ENCODE measurements at places on chromosomes 4 and X.

- no peak for DNase-seq
Observed at GRCh38 chr4:17033025-17033767, 134.8 kb upstream of the LDB2 start.

DNA sequence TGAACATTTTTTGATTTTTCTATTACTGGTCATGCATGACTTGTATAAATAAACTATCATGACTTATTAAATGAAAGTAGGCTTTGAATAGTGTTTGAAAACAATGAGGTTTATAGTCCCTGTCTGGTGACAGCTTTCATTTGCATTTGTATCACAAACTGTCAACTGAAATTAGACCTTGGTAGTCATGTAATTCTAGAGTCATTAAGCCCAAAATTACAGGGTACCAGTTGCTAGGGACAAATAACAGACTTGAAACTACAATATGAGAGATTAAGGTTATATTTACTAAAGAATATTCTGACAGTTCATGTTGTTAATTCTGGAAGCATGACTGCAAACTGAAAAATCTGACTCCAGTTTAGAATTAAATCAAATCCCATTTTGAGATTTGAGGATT is 9.2 kb upstream of the VAMP7 start:
- no peak for DNase-seq

DNA sequence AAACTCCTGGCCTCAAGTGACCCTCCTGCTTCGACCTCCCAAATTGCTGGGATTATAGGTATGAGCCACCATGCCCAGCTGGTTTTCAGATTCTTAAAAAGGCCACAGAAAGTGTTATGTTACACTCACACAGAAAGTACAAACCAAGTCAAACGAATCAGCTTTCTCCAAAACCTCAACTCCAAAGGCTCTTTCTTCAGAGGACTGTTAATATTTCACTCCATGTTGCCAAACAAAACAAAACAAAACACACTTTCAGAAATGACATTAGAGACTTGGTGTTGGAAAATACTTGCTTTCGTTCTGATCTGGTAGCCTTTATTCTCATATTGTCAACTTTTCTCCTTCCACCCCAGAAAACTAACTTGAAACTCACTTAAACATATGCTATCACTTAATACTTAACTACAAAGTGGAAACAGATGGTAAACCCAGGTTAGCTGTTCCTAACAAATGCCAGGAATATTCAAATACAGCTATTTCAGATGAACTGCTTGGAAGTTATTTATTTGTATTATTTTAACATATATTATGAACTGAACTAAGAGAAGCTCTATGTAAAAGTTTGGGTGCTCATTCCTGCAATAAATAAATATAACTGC is 34.7 kb downstream of the RLIM start:
- DNase-seq = no peak

- no peak for DNase-seq
Observed at GRCh38 chr4:121676345-121677075, 20.3 kb downstream of the ANXA5 start.

DNA sequence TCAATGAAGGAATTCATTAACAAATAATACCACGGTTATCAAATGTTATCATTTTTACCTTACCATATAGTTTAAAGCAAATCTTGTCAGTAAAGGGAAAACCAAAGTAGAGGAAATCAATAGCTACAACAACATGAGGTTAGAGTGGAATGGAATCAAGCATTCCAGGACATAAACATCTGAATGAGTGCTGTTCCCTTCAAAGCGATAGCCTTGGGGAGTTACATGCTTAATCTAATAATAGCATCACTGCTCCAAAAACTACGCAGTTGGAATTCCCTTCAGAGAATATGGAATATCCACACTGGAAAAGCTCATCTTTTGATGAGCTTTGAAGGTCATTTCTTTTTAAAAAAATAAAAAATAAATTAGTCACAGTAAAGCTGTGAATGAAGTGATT is 31.2 kb downstream of the PDE5A start:
- DNase-seq = no peak

- no peak for DNase-seq
Observed at GRCh38 chr4:18698119-18698883, 676.7 kb upstream of the LCORL start.

DNA sequence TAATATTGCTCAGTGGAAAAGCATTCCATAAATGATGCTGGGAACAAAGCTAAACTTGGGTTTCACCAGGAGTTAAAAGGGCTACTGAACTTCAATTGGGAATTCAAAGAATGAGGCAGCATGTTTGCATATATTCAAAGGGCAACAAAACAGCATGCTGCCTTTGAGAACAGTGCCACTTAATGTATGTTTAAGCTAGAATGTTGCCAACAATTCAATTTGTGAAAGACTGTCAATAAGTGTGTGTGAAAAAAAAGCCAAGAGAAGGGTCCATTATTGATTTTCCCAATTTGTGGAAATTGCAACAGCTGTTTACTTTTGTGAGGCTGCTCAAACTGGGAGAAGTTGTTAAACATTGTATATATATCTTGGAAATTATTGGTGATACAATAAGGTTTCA is 701.9 kb upstream of the ACTRT1 start:
- no peak for DNase-seq

DNA sequence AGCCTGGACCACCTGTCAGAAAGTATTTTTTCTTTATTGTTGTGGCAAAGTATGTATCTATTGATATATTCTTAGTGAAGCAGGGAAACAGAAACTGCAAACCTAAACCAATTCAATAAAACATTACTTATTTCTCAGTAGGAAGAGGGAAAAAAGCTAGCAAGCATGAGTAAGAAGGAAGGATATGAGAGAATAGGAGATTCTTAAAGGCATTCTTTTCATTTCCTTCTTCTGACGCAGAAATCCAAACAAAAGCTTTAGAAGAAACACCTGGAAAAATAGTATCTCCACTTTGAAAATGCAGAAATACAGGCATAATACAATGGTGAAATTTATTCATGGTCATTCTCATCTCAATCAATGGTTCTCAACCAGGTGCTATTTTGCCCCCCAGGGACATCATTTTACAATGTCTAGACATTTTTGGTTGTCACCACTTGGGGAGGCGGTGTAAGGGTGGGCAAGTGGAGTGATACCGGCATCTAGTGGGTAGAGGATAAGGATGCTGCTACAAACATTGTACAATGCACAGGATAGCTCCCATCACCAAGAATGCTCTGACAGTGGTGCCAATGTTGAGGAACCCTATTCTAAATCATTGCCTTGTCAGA is 21.7 kb upstream of the ATXN3L start:
- no peak for DNase-seq

DNA sequence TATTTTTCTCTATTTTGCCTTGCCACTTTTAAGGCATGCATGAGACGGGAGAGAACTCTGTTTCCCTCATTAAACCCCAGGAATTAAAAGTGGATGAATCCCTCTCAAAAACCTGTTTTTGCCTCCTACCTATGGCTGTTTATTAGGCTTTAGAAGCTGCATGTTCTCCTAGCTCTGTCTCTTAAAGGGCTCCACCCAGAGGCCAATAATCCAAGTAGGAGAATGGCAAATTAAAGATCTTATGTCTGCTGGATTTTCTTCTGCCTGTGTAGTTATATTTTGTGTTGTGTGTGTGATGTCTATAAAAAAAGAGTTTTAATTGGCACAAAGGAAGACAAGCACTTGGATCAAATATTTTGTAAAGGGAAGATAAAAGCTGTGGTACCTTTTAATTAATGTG is 32.4 kb downstream of the MAGEC1 start:
- DNase-seq = no peak

DNA sequence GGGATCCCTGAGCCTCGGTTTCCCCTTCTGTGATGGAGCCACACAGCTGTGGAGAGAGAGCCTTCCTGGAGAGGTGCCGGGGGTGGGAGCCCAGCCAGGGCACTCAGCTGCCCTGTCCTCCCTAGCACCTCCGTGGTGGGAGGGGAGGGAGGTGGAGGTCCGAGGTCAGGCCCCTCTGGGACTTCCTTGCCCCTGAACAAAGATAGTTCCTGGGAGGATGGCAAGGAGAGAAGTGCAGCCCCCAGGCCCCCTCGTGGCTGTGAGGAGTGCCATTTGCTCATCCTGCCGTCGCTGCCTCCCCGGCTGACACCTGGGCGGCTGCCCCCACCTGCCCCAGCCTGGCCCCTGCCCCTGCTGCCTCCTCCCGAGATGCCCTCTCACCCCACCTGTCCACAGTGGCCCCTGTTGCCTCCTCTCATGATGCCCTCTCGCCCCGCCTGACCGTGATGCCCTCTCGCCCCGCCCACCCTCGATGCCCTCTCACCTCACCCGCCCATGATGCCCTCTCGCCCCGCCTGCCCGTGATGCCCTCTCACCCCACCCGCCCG is 12.7 kb downstream of the DOK7 start:
- no peak for DNase-seq

DNA sequence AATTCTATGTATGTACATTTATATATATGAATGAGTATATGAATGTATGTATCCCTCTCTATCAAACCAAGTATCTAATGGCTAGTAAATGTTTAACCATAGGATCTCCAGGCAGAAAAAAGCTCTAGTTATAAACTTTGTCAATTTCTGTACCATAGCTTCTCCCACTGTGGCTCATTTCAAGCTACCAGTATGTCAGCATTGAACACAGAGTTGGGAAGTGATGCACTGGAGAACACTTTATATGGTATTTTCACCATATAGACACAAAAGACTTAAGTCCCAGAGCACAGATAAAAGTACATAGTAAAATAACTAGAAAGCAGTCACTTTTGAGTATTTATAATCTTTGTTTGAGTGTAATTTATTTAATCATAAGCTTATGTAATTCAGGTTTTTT is 53.9 kb upstream of the ATP8A1 start:
- DNase-seq = no peak
